ENCODE measurements at places on chromosomes 7 and 10.

- DNase-seq = no peak
Measured at GRCh38 chr7:17661982-17662585, 278.2 kb downstream of the SNX13 start.

DNA sequence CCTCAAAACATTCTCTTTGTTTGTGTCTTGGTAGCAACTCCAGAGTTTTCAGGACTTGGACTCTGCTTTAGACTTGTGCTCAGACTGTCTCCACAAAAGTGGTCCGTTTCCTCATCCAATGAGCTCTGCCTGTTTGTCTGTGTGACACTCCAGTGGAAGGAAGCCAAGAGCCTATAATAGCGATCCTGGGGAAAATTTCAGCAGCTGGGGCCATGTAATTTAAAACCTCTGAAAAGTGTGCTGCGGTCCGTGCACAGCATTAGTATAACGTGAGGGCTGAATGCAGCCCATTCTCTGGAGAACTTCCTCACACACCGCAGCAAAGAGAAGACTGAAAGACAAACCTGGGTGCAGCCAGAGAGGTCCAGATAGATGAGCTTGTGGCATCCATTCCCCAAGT, at the start of gene LRRC17:
Gene LRRC17 (plus strand): TSS at position 259 of the 400 bp plus-strand sequence. CDS start 20,914 bp downstream, outside the sequence.
- peak; percentile 56 for DNase-seq

- peak; percentile 27 for DNase-seq
Measured at GRCh38 chr7:40299097-40299496, 164.3 kb downstream of the SUGCT start.

- no peak for DNase-seq
Measured at GRCh38 chr7:92546856-92547497, 18.4 kb downstream of the RBM48 start.

- no peak for DNase-seq
Measured at GRCh38 chr10:15738270-15738925, 18.7 kb upstream of the ITGA8 start.

GRCh38 chr10:109676703-109677102, 246.6 kb downstream of the XPNPEP1 start:
- DNase-seq = no peak

GRCh38 chr10:47330804-47331203, 8.6 kb downstream of the GDF2 start:
- no peak for DNase-seq

GRCh38 chr10:21452203-21452602, 73.3 kb downstream of the SKIDA1 start:
- no peak for DNase-seq

DNA sequence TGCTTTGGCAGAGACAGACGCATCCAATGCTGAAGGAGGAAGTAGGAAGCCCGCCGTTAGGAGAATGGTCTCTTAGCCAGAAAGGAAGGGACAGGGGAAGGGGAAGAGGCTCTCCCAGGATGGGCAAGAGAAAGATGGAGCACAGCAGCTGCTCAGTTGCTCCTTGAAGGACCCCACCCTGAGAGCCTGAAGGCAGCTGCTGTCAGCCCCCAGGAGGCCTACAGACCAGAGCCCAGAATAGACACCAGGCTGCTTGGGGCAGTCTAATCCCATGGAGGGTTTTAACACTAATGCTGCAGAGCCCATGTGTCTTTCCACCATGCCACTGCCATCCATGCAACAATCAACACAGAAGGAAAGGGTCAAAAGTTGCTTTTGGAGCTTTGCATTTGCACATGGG, 3.5 kb upstream of the C7orf33 start:
- no peak for DNase-seq
